NCI-H1105 treated with DMSO at 0.1 percent for 48 hours (cell line): ENCODE measurements at places on chromosomes 7 and 10.

DNA sequence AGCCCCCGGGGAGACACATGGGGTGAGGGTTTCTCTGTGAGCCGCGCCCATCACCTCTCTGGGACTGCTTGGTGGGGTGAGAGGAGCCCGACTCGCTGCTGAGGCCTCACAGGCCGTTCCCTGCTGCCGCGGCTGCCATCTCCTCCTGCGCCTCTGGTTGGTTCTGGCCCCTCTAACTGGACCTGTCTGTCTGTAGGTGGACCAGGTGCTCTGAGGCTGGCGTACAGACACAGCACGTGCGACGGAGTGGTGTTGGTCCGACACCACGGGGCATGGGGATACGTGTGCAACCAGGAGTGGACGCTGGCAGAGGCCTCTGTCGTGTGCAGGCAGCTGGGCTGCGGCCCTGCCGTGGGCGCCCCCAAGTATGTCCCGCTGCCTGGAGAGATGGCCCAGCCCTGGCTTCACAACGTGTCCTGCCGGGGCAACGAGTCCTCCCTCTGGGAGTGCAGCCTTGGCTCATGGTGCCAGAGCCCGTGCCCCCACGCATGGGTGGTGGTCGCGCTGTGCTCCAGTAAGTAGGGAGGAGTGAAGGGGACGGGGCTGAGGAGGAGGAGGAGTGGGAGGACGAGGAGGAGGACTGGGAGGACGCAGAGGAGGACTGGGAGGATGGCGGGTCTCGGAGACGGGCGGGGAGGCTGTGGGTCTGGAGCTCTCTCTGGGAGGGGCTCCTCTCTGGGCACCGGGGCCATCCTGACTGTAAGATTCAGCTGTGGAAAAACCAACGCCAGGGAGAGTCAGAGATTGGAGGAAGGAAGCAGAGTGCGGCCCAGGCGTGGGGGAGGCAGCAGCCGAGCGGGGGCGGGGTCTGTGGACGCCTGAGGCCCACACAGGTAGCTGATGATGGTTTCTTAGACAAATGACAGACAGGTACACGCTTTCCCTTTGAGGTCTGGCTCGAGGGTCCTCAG lies 2.6 kb downstream of the SCART1 start:
- DNase-seq, result no peak

- no peak for DNase-seq
These were observed 206.8 kb downstream of the CUX1 start for GRCh38 chr7:102024005-102024768.

- DNase-seq, result no peak
These were observed 56.5 kb downstream of the AFAP1L2 start for GRCh38 chr10:114347791-114348190.

GRCh38 chr10:77348751-77349150 lies 288.9 kb downstream of the KCNMA1 start:
- no peak for DNase-seq

DNA sequence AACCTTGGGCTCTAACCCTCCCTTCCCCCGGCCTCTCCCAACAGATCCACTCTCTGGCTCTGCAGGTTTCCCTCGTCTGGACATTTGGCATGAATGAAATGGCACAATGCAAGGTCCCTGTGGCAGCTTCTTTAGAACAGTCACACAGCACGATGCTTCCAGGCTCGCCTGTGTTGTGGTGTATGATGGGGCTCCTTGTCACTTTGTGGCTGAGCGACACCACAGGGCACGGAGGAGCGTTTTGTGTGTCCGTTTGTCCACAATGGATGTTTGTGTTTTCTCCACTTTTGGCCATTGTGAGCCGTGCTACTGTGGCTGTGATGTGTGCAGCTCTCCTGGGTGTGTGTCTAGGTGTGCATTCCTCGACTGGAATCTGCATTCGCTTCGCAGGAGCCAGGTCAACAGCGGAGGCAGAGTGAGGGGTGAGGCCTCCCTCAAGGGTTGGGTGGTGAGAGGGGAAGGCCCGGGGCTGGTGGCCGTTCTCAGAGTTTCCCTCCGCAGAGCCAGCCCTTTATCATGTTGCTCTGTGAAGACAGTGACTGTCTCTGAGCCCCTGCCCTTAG lies 22.3 kb upstream of the SHH start:
- no peak for DNase-seq

- no peak for DNase-seq
These were observed 162.1 kb downstream of the DIP2C start for GRCh38 chr10:527416-527815.

- DNase-seq, result no peak
These were observed 148.7 kb downstream of the ZMYND11 start for GRCh38 chr10:283916-284356.

DNA sequence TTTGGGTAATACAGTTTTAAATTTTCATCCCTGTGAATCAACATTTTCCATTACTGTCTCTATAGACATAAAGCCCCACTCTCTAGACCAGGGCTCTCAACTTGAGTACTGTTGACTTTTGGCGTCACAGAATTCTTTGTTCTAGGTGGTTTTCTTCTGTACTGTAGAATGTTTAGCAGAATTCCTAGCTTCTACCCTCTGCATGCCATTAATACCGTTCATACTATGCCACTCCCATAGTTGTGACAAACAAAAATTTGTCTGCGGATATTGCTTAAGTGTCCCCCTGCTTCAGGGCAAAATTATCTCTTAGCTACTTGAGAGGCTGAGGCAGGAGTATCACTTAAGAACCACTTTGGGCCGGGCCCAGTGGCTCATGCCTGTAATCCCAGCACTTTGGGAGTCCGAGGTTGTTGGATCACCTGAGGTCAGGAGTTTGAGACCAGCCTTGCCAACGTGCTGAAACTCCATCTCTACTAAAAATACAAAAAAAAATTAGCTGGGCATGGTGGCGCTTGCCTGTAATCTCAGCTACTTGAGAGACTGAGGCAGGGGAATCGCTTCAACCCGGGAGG lies 57.3 kb upstream of the NRG3 start:
- no peak for DNase-seq

GRCh38 chr7:73966941-73967831 lies 60.8 kb upstream of the ELN start:
- no peak for DNase-seq

DNA sequence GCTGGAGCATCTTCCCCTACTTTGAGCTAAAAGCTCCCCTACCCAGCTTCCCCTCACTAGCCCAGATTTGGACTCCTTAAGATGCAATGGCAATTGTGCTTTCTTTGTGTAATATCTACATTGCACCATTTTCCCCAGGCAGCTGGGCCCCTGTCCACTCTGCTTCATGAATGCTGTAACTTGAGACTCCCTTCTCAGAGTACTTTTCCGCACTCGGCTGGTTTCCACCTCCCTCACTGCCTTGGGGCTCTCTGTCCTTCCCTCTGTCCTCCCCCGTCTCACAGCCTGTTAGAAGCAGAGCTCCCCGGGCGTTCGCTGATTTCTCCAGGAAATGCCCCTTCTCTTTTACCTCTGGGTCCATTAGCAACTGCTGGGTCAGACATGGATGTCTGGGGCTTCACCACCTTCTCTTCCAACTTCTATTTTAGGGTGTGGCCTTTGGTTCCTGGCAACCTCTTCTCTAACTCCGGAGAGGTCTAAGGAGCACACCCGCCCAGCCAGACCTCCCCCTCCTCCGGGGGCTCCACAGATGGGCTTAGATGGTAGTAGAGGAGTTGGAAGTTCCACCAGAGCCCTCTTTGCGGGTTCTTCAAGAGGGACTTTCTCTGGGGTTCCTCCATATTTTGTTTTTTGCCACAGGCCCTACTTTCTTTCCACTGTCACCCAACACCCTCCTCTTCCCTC lies 2.9 kb upstream of the TMEM72 start:
- DNase-seq, result no peak

GRCh38 chr10:2985729-2986232 lies 81.6 kb upstream of the PFKP start:
- no peak for DNase-seq

DNA sequence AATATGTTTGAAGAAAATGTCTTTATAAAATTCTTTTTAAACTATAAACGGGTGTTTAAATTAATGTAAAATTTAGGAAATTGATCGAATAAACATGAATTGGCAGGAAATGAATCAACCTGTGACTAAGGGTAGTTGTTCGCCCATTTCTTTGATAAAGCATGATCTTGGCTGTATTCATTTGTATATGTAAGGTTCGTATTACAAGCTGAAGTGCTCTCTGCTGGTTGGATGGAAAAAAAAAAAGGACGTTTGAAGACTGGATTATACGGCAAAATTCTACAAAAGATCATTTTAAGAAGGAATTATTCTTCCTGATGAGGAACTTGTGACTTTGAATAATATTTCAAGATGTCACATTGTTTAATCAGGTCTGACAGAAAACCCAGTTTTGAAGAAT lies 185.4 kb upstream of the ANK3 start:
- no peak for DNase-seq

- no peak for DNase-seq
These were observed 10.9 kb downstream of the CDCA7L start for GRCh38 chr7:21934808-21935207.

DNA sequence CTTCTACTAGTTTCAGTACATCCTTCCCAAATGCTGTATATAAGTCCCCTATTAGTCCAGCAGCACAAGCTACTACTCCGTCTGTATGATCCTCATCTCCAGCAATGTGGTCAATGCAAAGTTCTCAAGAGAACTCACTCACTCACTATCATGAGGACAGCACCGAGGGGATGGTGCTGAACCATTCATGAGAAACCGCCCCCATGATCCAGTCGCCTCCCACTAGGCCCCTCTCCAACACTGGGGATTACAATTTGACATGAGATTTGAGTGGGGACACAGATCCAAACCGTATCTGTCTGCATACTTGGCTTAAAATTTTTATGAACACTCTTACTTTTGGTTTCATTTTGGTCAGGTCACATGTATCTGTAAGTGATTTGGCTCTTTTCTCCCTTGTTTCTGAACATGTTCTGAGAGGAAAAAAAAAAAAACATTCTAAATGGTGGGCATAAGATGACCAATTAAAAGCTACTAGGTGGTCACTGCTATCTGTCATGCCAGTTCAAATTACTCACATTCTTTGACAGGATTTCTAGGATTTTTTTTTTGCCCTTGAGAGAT lies 60.1 kb downstream of the ZNF783 start:
- no peak for DNase-seq

DNA sequence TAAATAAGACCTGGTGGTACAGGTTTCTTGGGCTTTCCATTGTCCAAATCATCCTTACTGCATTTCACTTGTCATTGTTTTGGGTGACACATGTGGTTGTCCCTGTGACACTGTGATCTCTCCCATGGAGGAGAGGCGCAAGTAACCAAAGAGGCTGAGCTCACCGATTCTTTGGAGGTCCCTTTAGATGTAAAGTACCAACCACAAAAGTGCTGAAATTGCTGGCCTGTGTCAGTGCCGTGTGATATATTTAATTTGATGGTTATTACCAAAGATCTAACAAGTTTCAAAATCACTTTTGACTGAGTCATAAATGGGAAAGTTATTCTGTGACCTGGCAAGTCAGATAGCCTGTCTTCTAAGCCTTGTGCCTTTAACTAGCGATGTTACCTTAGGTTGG lies 19.4 kb downstream of the MCM10 start:
- no peak for DNase-seq

DNA sequence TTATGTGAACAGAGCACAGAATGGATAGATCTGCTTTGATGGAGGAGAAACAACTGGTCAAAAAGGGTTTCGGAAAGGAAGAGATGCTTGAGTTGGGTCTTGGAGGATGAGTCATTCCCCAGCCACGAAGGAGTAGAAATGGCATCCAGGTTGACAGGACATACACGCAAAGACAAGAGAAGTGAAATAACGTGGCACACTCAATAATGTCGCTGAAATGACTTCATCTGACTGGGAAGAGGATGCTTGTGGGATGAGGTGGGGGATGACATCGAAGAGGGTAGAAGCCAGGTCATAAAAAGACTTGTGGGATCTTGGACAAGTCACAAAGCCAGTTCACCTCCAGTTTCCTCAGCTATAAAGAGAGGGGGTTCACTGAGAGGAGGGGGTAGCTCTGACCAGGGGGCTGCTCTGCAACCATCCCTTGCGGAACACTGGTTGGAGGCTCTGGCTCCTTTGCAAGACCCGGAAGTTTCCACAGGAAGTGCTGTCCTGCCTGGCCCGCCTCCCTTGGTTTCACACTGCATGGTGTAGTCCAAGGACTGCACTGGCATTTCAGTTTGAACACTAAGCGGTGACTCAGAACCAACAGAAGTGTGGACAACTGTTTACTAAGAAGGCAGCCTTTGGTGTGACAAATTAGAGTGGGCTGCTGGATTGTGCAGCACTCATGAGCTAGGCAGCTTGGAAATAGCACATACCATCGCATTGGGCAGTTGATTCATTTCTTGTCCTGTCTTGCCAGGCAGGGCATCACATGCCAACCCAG lies 189.9 kb upstream of the ADO start:
- no peak for DNase-seq

GRCh38 chr7:123994449-123994848 lies 38.4 kb downstream of the TMEM229A start:
- no peak for DNase-seq

- no peak for DNase-seq
These were observed 25.1 kb downstream of the HDAC9 start for GRCh38 chr7:18520450-18521235.

GRCh38 chr10:5036511-5036910 lies 32.9 kb upstream of the AKR1C2 start:
- DNase-seq, result no peak

- DNase-seq, result no peak
These were observed 185.9 kb upstream of the ASAH2 start for GRCh38 chr10:50437248-50437647.

DNA sequence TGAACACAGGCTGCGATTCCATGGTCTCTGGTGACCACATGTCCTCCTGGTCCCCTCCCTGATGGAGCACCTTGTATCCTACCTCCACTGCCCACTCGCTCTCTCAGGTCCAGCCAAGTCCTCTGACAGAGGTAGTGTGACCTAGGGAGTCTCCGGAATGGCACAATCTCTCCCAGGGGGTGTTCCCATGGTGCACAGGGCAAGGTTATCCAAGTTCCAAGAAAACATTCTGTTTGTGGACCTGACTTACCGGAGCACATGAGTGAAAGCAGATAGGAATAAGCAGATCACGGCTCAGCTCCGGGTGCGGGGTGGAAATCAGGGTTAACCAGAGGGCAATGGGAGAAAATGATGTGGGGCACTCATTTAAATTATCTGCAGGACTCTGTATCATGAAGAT lies 45.8 kb upstream of the INSIG1 start:
- DNase-seq, result no peak

DNA sequence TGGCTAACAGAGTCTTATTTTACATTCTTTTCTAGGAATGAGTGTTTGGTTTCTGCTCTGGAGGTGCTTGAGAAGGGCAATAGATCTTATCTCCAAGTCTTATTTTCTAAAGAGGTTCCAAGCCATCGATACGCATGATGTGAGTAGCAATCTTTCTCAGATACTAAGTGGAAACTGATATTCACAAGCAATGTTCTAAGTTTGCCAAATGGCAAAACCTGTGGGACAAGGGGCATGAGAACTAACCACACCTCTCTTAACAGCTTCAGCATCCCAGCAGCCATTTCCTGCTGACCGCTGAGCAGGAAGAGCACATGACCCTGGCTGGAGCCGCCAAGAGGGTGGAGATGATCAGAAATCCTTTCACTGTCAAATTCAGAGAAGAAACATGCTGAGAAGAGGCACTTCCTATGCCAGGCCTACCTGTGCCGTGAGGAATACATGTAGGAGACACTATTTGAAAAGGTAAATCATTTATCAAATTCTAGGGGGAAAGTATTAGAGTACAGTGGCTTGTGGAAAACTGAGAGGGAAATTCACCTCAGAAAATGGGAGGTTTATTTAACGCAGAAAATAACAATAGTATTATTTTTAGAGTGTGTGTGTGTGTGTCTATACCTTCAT lies 35.2 kb downstream of the CCDC71L start:
- no peak for DNase-seq

- no peak for DNase-seq
These were observed 212.7 kb downstream of the TMEM178B start for GRCh38 chr7:141286522-141286921.

GRCh38 chr7:10146271-10146670 lies 827.4 kb upstream of the PHF14 start:
- no peak for DNase-seq
